ENCODE measurements at places on chromosomes 5 and 9.

GRCh38 chr9:78235762-78236550, at the start of gene CEP78:
CEP78 (plus strand) TSS chr9:78236075; CDS start chr9:78236351, 276 bp downstream.
- peak; percentile 93 for DNase-seq

GRCh38 chr5:38673671-38674071, 117.2 kb upstream of the LIFR start:
- DNase-seq, result no peak

DNA sequence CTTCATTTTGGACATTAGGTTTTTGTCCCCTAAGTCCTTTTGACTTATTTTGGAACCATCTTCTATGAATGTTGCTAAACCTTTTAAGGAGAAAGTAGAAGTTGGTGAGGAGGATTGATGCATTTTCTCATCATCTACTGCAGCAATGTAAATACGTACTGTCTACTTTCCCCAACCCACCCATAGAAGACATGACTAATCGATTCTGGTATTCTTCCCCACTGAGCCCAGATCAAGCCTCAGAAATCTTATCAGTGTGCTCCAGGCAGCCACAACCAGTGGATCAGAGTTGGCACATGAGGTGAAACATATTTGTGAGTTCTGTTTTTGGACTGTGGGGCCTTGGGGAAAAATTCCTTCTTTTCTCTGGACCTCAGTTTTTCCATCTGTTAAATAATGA, 57.7 kb downstream of the FGF18 start:
- DNase-seq, result no peak

DNA sequence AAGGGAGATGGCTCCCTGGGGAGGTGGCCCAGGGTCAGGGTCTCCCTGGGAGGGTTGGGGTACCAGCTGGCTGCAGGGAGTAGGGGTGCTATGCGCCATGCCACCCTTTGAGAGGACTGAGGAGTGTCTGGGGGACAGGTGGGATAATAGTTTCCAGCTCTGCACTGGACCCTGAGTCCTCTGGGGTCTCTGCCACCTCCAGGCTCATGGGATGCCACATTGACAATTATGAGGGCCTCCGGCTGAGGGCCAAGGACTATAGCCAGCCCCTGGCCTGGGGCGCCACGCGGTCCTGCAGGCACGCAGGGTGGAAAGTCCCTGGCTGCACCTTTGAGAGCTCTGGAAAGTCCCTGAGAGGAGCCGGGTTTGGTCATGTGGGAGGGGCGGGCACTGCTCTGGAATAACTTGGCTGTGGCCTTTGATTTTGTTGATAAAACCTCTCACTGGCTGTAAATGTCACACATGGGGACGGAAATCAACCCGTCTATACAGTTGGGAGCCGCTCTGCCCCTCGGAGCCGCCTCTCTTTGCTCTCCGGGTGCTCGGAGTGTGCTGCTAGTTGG, 16.0 kb downstream of the TRAF2 start:
- peak; percentile 88 for DNase-seq

GRCh38 chr9:36479101-36479500, 79.0 kb upstream of the RNF38 start:
- DNase-seq, result no peak

DNA sequence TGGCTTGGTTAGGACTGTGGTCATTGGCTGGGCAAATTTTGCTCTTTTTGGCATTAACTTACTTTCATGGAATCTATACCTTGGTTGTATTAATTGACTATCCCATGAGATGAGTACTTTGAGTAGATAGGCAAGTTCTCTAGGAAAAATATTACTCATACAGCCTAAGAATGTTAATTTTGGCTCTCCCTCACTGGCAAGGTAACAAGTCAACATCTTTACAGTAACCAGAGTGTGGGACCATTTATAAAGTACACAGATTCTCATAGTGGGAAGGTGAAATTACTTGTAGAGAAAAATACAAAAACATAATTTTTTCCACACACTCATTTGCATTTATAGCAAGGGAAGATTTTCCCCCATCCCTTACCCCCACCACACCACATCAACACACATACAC, 154.6 kb upstream of the ZNF608 start:
- no peak for DNase-seq

- DNase-seq, result no peak
These were observed 1038.6 kb upstream of the DMAC1 start for GRCh38 chr9:8838136-8838535.

DNA sequence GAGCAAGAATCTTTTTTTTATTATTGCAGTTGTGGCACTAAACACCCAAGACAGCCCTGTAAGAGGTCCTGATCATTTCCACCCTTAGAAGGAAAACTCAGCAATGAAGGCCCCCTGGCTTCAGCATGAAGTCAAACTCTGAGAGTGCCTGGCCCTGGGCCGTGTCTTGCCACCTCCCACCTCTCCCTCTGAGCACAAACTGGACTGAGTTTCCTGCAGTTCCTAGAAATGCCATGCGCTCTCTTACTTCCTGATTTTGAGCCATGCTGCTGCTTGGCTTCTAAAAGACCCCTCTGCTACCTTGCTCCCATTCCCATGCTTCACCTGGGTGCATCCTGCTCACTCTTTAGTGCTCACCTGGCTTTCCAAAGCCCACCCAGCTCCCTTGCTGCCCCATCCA, 140.4 kb upstream of the KLF9 start:
- no peak for DNase-seq

GRCh38 chr9:114223564-114224246, 68.4 kb downstream of the COL27A1 start:
- no peak for DNase-seq

GRCh38 chr9:132201139-132201538, 39.3 kb downstream of the NTNG2 start:
- no peak for DNase-seq

DNA sequence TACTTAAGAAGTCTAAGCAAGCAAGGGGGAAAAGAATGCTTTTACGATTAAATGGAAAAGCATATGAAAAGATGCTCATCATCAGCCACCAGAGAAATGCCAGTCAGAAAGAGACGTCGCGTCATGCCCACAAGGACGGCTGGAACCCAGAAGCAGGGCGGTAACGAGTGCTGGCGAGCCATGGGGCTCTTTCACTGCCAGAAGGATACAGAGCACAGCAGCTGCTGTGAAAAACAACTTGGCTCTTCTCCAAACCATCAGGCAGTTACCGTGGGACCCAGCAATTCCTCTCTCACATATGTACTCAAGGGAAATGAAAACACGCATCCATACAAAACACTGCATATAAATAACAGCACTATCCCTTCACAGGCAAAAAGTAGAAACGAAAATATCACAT, 95.5 kb downstream of the CAMSAP1 start:
- no peak for DNase-seq

DNA sequence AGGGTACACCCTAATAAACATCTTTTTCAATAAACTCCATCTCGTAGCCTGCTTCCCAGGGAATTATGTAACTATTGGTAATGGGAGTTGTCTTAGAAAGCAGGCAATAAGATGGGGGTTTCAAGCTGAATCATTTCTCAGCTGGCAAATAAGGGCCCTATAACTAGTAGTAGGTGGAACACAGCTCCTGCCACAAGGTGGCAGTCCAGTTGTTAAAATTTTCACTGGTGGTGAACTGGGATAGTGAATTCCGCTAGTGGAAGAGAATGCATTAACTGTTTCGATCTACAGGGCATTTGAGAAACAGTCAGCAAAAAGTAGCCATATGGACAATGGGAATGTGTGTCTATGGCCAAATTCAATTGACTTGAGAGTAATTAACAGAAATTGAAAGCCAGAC, 27.7 kb downstream of the PCDHB15 start:
- DNase-seq, result no peak

DNA sequence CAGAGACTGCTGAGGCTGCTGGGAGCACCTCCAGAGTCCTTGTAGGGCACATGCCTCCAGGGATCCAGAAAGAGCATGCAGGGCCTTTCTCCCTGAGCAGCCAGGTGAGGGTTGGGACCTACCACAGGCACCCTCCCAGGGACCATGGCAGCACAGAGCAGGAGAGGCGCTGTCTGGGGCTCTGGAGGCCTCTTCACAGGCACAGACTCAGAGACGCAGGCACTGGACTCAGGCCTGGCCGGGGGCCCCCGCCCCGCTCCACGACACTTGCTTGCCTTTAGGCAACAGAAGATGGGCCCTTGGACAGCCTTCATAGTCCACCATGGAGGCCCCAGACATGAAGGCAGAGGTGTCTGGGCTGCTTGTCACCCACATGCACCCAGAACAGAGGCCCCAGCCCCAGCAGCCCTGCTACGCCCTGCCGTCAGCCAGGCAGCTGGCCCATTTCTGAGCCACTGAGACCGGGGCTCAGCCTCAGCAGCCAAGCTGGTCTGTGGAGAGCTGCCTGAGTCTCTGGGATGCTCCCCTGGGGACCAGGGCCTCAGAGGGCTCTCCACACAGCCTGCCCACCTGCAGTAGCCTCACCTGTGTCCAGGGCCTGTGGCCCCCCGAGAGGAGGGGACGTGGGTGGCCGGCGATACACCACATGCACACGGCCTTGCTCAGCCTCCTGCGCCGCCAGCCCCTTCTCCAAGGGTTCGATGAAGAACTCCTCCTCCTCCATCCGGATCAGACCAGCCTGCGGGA, 72.8 kb downstream of the ADAMTS2 start:
- peak; percentile 9 for DNase-seq

- no peak for DNase-seq
These were observed 56.9 kb upstream of the SLC1A1 start for GRCh38 chr9:4433379-4433778.

GRCh38 chr9:1051584-1052275, 1.6 kb downstream of the DMRT2 start:
- no peak for DNase-seq

GRCh38 chr5:55356896-55357295, 49.1 kb downstream of the MTREX start:
- no peak for DNase-seq

GRCh38 chr9:123894822-123895221, 35.1 kb downstream of the DENND1A start:
- no peak for DNase-seq

DNA sequence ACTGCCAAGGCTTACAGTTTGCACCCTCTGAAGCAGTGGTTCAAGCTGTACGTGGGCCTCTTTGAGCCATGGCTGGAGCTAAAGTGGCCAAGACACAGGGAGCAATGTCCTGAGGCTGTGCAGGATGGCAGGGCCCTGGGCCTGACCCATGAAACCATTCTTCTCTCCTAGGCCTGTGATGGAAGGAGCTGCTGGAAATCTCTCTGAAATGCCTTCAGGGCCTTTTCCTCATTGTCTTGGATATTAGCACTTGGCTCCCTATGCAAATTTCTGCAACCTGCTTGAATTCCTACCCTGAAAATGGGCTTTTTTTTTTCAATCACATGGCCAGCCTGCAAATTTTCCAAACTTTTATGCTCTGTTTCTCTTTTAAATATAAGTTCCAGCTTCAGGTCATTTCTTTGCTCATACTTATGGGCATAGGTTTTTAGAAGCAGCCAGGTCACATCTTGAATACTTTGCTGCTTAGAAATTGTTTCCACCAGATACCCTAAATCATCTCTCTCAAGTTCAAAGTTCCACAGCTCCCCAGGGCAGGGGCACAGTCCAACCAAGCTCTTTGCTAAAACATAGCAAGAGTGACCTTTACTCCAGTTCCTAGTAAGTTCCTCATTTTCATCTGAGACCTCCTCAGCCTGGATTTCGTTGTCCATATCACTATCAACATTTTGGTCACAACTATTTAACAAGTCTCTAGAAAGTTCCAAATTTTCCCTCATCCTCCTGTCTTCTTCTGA, 138.3 kb downstream of the OSTF1 start:
- no peak for DNase-seq

- DNase-seq, result peak; percentile 74
These were observed 8.4 kb downstream of the RALGDS start for GRCh38 chr9:133112663-133113026.

DNA sequence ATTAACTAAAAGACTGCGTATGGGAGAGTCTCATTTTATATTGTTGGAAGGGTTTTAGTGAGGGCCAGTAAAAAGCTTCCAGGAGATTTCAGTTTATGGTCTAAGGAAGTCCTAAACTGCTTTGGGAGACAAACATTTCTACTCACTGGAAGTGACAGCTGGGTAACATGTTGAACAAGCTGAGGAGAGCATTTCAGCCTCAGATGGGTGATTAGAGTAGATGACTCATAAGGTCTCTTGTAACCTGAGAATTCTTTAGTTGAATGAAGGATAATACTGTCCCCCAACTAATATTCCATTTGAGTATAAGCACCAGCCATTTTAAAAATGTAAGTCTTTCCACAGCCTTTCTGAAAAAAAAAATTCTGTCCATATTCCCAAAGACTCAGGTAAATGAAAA, 218.0 kb upstream of the C9orf72 start:
- DNase-seq, result no peak

DNA sequence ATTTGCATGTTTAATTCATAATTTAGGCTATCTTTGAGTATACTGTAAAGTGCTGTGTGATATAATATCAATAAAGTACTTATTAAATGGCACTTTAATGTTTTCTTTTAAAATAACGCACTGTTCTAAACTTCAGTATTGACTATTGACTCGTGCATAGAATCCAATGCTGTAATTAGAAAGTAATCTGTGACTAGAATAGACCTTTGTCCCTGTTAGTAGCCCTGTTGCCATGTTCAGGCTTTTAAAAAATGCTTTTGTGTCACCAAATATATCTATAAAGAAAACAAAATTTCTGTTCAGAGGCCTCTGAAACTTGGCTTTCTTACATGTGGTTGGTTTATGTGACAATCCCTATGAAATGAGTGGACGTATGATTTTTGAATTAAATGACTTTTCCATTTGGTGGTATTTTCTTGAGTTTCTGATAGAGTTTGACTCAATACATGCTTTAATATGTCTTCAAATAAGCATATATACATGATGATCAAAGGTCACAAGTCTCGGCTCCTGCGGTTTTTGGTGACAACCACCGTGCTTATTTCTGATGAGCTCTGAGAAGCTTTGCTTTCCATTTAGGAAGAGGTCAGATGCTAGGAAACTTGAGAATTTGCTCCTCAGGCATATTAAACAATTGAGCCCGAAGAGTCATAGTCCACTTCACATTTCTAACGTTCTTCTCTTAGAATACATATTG, 174.7 kb downstream of the NR3C1 start:
- DNase-seq, result no peak

DNA sequence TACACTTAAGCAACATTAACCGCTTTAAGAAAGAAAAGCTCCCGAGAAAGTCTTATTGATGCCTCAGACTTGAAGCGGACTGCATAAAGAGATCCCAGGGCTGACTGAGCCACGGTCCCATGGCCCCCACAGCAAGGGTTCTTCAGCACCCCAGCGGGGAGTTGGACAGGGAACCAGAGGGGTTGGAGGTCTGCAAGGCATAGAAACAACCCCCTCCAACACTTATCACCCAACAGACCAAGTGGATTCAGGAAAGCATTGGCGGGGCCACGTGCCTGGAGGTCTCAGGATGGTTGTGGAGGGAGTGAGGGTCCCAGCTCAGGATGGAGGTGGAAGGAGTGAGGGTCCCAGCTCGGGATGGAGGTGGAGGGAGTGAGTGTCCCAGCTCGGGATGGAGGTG, 143.7 kb upstream of the IRX2 start:
- no peak for DNase-seq
